ENCODE measurements at places on chromosomes 11 and 22. TPM values are rescaled to one million over a fixed set of nuclear protein-coding genes. Genes with fewer than 3 reads are reported as not detected.

Gene PKDREJ
- not detected for total RNA-seq

Gene ISX
- total RNA-seq: not detected

Gene UBQLNL
- not detected for total RNA-seq

Gene OR6A2
- not detected for total RNA-seq

Gene MMP3
- total RNA-seq: 0.21 TPM

Gene RFPL2
- total RNA-seq: not detected

Gene OLFML1
- total RNA-seq: not detected

Gene RAB38
- total RNA-seq: 86.4 TPM

Gene P2RX3
- total RNA-seq: not detected

Gene FERMT3
- 0.14 TPM for total RNA-seq

All from airway epithelial cell (primary cell).